ENCODE measurements at places on chromosomes 13 and 19.

GRCh38 chr19:38644719-38645118, 2.7 kb upstream of the ACTN4 start:
- no peak for DNase-seq

DNA sequence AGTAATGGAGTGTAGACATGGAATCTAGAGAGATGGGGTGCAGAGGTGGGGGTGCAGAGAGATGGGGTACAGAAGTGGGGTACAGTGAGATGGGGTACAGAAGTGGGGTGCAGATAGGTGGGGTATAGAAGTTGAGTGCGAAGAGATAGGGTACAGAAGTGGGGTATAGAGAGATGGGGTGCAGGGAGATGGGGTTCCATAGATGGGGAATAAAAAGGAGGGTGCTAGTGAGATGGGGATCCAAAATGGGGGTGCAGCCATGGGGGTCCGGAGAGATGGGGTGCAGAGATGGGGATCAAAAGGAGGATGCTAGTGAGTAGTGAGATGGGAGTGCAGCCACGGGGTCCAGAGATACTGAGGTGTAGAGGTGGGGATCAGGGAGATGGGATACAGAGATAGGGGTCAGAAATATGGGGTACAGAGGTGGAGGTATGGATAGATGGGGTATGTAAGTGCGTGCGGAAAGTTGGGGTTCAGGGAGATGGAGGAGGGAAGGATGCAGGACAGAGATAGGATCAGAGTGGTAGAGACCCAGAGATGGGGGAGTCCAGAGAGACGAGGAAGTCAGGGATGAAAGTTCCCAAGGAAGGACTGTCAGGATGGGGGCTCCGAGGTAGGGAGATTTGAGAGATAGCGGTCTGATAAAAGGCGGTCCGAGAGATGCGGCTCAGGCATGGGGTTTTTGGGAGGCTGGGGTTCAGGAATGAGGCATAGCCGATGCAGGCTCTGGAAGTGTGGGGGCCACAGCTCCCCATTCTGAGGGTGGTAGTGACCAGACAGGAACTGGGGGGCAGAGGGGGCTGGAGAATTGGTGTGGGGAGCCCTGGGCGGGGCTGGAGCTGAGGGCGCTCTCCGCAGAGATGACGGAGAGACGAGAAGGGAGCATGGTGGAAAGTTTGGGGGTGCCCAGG, 3.4 kb downstream of the PALM3 start:
- DNase-seq, result no peak

GRCh38 chr13:39105110-39105509, 66.9 kb downstream of the NHLRC3 start:
- no peak for DNase-seq

GRCh38 chr19:4066682-4067395, at the start of gene ZBTB7A:
Gene ZBTB7A, minus strand, starts transcription at chr19:4066899. Its CDS starts 11,667 bp downstream, at chr19:4055232.
- DNase-seq, result no peak

- DNase-seq, result no peak
Observed at GRCh38 chr19:32146664-32147063, 198.7 kb upstream of the ZNF507 start.
